ENCODE measurements at places on chromosomes 4 and X.

- DNase-seq: no peak
Measured at GRCh38 chr4:163300445-163300844, 32.0 kb downstream of the NPY1R start.

DNA sequence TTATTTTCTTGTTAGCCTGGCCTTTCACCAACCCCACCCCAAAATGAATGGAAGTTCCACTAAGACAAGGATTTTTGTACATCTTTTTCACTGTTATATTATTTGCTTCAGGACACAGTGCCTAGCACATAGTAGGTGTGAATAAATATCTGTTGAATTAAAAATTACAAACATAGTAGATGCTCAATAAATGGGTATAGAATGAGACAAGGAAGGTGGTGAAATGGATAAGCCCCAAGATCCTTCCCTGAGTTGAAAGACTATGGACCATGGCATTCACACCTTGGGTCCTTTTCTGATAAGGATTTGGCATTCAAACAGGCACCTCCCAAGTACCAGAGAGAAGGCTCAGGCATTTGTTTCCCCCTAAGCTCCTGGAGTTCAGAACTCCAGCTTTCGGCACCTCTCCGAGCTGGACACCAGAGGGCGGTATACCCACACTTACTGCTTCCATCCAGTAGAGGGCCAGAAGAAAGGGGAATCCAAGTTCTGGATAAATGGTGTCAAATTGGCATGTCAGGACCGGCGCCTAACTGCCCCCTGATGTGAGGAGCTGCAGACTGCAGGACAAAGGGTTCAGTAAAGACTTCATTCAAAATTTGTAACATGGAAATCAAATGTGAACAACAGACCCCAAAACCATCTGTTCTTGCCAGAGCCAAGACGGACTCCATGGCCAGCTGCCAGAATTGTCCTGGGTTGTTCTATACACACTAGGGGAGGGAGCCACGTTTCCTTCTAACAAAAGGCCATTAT lies 193.0 kb downstream of the GPC3 start:
- peak; percentile 72 for DNase-seq

- no peak for DNase-seq
Measured at GRCh38 chrX:11908371-11908770, 150.3 kb downstream of the MSL3 start.

- no peak for DNase-seq
Measured at GRCh38 chr4:182642831-182643230, 274.4 kb downstream of the DCTD start.

GRCh38 chrX:40176351-40177116 lies 78.8 kb upstream of the BCOR start:
- no peak for DNase-seq

DNA sequence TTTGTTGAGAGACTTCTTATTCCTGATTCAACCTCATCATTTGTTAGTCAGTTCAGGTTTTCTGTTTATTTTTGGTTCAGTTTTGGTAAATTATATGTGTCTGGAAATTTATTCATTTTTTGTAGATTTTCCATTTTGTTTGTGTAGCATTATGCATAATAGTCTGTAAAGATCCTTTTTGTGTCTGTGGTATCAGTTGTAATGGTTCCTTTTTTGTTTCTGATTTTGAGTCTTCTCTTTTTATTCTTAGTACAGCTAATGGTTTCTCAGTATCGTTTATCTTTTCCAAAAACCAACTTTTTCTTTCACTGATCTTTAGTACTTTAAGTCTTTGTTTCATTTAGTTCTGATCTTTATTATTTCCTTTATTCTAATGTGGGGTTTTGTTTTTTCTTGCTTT lies 61.4 kb downstream of the NWD2 start:
- DNase-seq: no peak

- DNase-seq: no peak
Measured at GRCh38 chr4:117417856-117418255, 332.5 kb upstream of the TRAM1L1 start.

GRCh38 chrX:9683350-9683749 lies 82.3 kb downstream of the GPR143 start:
- no peak for DNase-seq
